ENCODE measurements at places on chromosomes 13 and 19.

- DNase-seq: no peak
Observed at GRCh38 chr19:1365319-1366269, 18.1 kb upstream of the NDUFS7 start.

DNA sequence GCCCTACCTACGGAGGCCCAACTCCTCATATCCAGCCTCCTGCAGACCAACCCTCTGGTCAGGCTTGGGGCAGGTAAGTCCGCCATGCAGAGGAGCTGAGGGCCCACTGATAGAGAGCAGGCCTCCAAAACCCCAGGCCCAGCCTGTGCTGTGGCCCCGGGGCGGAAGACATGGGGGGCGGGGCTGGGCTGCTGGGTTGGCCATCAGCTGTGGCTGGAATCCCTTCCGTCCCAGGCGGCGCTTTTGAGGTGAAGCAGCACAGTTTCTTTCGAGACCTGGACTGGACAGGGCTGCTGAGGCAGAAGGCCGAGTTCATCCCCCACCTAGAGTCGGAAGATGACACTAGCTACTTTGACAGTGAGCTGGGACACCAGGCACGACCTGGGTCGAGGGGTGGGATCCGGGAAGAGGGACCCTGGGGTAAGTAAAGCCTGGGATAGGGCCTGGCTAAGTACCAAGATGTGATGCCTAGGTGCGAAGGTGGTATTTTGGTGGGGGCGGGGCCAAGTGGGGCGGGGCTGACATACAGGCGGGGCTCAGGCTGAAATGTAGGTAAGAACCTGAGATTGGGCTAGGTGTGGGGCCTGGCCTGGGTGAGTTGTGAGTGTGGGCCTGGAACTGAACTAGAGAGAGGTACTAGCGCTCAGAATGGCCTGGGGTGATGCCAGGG, 15.4 kb downstream of the DNASE2 start:
- DNase-seq: no peak

- no peak for DNase-seq
Observed at GRCh38 chr19:49488863-49489537, 1.6 kb downstream of the RPL13A start.

DNA sequence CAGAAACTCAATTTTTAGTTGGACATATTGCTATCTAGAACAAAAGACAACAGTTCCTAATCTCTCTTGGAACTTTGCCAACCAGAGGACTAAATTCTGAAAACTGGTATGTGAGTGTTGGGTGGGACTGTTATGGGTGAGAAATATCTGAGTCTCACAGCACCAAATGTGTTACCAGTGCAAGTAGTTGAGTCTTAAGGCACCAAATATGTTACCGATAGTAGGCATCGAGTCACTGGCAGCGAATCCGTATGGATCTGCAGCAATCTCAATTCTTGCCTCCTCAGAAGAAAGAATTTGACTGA, 575.2 kb downstream of the DACH1 start:
- no peak for DNase-seq

DNA sequence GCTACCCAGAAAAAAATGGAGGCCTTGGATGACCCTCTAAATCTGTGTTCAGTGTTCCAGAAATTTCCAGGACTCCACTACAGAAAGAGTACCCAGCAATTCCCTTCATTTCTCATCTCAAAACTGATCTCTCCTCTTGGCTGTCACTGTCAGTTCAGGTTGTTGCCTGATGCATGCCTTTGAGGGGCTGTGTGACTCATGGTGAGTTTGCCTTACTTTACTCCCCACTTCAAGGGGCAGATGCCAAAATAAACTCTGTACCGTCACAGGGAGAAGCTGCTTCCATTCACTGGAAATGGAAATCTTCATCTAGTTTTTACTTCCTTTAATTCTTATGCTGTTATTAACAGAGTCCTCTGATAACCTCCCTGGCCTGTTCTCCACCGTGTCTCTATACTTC, 1075.0 kb downstream of the DIAPH3 start:
- no peak for DNase-seq

- no peak for DNase-seq
Observed at GRCh38 chr13:76873445-76873844, 12.8 kb downstream of the KCTD12 start.

GRCh38 chr13:26698392-26699196, 62.0 kb downstream of the GPR12 start:
- peak; percentile 86 for DNase-seq

GRCh38 chr19:15197275-15197941, 3.4 kb downstream of the NOTCH3 start:
- DNase-seq: no peak

- peak; percentile 46 for DNase-seq
Observed at GRCh38 chr13:21075379-21076249, 14.2 kb upstream of the LATS2 start.

DNA sequence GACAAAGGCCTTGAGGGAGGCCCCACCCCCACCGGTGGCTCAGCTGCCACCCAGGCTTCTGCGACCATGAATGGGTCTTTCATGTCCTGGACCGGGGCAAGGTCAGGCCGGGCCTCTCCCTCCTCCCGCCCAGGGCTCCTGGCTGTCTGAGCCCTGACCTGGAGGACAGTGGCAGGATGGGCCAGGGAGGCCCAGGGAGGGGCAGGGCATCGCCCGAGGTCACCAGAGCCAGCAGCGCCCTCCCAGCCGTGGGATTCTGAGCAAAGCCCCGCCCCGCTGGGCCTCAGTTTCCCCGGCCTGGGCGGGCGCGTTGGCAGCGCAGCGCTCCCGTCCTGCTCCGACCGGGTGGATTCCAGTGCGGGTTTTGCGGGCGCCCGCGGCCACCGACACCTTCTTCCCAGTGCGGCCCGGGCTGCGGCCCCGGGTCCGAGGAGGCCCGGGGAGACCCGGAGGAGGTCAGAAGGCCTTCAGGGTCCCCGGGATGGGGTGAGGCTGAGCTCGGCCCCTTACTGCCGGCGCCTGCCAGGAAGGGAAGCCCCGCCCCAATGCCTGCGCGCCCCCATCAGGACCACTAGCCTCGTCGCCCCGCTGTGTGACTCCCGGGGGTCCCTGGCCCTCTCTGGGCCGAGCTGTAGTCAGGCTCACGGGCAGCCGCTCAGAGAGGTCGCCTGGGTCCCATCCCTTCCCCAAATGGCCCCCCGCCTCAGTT, 24.6 kb upstream of the SEMA6B start:
- DNase-seq: no peak

- DNase-seq: no peak
Observed at GRCh38 chr13:77523834-77524728, 11.4 kb upstream of the SCEL start.

DNA sequence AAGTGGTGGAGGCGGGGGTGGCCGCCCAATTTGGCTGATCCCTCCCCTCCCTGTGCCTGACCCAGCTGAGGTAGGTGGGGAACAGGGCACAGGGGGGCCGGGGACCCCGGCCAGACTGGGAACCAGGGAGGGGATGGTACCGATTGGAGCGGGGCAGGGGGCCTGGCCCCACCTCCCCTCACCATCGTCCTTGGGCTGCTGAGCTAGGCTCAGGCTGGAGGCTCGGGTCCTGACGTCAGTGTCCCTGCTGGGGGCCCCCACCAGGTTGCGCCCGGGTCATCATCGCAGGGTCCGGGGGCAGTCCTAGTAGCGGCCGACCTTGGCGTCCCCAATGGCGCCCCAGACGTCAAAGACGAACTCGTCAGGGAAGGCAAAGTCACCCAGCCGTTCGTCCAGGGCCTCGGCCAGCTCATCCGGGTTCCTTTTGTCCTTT, 3.0 kb upstream of the PTGER1 start:
- no peak for DNase-seq

DNA sequence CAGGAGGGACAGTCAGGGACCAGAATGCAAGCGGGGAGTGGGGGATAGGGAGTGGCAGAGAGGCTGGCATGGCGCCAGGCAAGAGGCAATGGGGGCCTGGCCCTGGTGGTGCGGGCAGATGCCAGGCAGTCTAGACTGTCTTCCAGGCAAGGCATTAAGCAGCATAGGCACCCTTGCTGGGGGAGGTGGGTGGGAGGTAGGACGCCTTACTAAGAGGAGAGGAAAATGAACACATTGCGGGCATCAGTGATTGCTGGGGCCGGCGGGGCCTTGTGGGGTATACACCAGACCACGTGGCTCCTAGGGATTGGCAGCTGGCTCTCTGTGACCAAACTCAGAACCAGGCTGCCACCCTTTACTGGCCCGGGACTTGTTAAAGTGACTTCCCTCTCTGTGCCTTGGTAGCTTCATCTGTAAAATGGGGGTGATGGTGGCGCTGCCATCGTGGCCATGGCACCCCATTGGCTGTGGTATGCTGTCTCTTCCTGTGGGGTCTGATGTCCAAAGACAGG, 46.0 kb downstream of the DNM2 start:
- peak; percentile 54 for DNase-seq

Measured in mucosa of descending colon (tissue), 3 donors.